ENCODE measurements at places on chromosomes 11 and 22. TPM values are rescaled to one million over a fixed set of nuclear protein-coding genes. Genes with fewer than 3 reads are reported as not detected.

DNA sequence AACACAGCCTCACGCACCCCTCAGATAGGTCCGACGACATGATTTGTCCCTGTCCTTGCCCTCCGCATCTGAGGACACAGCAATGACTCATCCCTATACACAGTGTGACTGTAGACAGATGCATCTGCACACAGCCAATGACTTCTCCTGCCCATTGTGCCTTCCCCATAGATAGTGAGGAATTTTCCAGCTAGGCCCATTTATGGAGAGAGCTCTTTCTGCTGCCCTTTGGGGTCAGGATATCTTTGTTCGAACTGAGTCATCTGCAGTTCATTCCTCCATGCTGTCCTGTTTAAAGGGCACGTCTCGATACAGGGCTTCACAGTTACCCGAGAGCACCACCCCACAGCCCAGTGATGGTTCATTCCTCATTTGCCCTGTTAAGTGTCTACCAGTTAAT is 96.7 kb downstream of the LARGE1 start:
- H3K4me3 ChIP-seq: no peak overlapping the region
- no peak for DNase-seq
- H3K27me3 ChIP-seq: no peaks in the 10 kb centered on the region
- H3K36me3 ChIP-seq: no peaks in the 10 kb centered on the region
- no peak overlapping the region for H3K27ac ChIP-seq

DNA sequence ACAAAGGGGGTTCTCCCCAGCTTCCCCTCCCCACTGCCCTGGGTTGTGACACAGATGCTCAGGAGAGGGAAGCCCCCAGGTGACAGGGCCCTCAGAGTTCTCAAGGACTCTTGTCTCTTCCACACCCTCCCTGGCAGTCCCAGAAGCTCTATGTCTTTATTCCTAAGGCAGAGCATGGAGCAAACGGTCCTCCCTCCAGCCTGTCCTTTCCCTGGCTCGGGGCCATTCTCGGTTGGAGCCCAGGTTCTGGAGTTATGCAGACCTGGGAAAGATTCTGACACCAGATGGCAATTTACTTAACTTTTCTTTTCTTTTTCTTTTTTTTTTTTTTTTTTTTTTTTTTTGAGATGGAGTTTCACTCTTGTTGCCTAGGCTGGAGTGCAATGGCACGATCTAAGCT is 186.6 kb downstream of the CEP164 start:
- H3K27me3 ChIP-seq: no peaks in the 10 kb centered on the region
- H3K27ac ChIP-seq: no peak overlapping the region
- H3K36me3 ChIP-seq: no peaks in the 10 kb centered on the region
- no peak overlapping the region for H3K4me3 ChIP-seq

The MUC2 gene
- 0.02 TPM for polyA plus RNA-seq

GRCh38 chr22:49301398-49302149 is 526.1 kb downstream of the BRD1 start:
- no peak overlapping the region for H3K4me3 ChIP-seq
- no peaks in the 10 kb centered on the region for H3K4me1 ChIP-seq
- no peaks in the 10 kb centered on the region for H3K27me3 ChIP-seq
- H3K36me3 ChIP-seq: no peaks in the 10 kb centered on the region
